T47D (cell line): ENCODE measurements at places on chromosomes 2 and 18.

DNA sequence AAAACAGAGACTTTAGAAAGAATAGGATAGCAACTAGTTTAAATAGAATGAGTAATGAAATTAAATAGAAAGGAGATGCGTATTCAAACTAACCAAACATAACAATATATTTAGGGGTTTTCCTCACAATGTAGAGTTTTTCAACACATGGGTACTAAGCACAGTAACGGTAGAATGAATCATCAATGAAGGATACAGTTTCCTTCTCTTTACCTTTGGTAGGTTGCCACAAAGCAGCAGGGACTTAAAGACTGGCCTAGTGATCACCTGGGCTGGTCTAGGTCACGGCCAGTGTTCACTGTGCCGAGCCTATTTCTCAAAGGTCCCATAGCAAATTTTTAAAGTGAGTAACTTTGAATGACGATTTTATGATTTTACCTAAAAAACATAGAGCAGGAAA, 311.7 kb downstream of the XIRP2 start:
- no peak for DNase-seq

DNA sequence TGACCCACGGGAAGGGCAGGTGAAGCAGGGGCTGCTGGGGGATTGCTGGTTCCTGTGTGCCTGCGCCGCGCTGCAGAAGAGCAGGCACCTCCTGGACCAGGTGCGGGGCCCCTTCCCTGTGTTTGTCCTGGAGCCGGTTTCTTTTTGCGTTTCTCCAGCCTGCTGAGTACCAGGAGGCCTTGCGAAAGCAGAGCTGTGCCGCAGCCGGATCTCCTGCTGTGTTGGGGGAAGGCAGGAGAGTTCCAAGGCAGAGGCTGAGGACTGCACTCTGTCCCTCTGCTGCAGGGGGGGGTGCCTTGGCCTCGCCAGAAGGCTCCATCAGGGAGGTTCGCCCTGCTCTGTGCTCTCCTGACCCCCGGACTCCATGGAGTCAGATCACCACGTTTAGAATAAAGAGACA, 2.8 kb downstream of the CAPN10 start:
- DNase-seq: no peak

DNA sequence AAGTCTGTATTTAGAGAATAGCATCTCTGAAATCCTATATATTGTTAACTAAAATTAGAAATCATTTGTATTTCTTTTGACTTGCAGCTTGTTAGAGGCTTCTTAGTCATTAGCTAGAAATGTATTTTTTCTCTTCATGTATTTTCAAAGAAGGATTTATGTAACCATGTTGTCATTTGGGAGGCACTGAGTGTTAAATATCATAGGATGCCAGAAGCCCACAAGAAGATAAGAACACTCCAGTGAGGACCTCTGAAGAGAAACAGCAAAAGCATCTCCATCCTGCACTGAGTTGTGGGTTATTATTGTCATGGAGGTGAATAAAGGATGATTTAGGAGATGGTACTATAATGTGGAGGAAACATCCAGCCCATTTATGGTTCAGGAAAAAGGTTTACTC, 93.5 kb downstream of the UBE2E3 start:
- no peak for DNase-seq

DNA sequence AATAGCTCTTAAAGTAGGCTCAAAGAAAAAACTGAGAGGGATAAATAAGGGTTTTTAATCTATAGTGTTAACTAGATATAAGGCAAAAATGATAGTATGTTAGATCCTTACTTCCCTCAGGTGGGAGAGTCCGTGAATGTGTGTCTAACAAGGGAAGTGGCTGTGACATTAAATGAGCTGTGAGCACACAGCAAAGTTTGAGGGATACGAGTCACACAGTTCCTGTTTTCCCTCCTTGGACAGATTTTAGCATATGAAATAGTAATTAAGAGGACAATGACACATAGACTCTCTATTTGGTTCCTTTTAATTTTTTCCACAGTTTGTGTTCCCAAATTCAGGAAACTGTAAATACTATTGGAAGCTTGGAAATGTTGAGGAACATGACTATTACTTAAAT, 148.4 kb upstream of the CAVIN2 start:
- no peak for DNase-seq

DNA sequence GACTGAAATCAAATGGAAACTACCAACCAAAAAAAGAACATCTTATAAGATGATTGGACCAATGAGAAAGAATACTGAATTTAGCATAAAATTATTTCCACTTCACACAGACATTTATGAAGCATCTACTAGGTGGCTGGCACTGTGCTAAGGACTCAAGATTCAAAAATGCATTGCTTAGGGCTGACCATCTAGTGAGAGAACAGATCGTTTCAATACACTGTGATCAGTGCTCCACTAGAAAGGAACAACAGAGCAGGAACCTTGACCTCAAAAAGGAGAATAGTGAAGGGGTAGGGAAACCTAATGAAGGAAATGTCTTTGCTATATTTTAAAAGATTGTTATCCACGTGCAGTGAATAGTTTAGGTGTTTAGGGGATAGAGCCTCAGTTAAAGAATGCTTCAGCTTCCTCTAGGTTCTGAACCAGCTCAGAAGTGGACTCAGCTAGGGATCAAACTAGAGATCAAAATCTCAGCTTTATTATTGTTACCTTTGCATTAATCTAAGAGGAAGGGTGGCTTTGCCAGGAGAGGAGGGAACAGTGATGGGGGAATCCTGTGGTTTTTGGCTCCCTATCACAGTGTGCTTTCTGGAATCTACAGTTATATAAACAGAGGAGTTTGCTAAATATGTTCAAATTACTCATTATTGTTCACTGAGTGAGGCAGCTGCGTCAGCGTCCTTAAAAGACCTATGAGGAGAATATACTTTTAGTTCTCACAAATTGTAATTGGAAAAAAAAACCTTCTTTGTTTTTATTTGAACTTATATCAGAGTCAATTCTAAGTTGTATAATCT, 16.2 kb upstream of the BBS5 start:
- no peak for DNase-seq
